Heart left ventricle (tissue), 16 donors: ENCODE measurements at places on chromosomes 3 and 15. TPM values are rescaled to one million over a fixed set of nuclear protein-coding genes. Genes with fewer than 3 reads are reported as not detected.

- DNase-seq, result no peak
Measured at GRCh38 chr15:51126842-51127241, 32.1 kb upstream of the TNFAIP8L3 start.

- DNase-seq, result peak; percentile 65
Measured at GRCh38 chr3:120419797-120420196, 31.0 kb downstream of the FSTL1 start.

DNA sequence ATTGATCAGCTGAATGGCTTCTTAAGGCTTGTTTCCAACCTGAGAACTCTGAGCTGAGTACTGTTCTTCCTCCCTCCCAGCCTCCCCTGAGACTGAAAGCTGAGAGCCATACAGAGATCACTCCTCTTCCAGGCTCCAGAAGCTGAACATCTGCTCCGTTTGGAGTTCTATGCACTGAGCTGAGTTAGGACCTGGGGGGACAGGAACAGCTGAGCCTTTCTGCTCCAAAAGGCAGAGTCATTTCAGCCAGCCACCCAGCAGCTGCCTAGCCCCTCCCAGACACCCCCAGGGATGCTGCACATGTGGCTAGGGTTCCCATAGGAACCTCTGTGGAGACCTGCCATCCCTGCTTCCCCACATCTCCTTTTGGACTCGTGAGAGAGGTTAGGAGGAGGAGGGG lies 64.2 kb upstream of the GLCE start:
- peak; percentile 39 for DNase-seq

DNA sequence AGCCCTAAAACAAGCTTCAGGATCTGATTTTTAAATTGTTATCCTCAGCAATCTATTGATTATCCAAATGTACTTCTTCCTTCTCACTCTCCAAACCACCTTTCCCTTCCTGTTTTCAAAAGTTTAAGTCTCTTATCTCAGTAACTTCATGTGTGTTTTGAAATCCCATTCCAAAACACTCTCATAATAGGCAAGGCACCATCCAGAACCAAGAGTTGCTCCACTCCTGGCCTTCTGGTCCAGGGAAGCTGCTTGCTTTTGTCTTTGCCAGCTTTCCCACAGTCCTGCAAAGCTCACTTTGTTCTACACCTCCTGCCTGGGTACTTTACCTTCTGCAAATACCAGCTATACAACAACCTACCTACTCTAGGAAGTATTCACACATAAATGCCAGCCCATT lies 63.5 kb downstream of the MLH1 start:
- no peak for DNase-seq

GRCh38 chr3:128999102-128999501 lies 2.0 kb upstream of the EFCC1 start:
- DNase-seq, result no peak

GRCh38 chr15:83106994-83107840 lies at the start of gene TM6SF1:
TM6SF1 (plus strand) TSS chr15:83107645; CDS start chr15:83107681, 36 bp downstream.
- no peak for DNase-seq

DNA sequence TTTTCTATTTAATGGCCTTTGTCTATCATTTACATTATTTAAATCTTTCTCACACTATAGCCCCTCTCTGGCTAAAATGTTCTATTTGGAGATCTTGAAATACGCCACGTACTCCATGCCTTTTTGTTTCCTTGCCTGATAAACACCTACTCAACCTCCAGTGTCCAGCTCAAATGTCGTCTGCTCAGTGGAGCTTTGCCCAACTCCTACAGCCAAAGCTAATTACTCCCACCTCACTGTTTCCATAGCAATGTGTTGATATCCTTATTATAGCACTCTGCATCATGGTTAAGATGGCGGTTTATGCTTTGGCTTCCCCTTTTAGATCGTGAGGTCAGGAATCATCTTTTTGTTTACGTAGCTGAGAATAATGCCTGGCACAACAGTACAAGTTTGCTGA lies 55.9 kb downstream of the NGLY1 start:
- no peak for DNase-seq

DNA sequence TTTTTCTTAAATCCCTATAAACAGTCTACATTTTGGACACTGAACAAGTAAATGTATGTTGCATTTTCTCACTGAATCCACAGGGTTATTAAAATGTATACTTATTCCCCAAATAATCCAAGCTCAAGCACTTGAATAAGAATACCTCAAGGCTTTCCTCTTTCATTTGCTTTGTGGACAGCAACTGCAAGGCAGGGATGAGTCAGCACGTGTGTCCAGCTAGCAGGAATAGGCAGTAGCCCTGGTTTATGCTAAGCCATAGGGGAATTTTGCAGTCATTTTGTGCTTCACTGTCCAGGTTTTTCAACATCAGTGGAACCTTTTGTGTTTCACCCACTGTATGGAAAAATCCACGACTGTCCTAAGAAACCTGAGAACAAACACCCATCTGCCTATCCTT lies 96.7 kb upstream of the KCNMB2 start:
- no peak for DNase-seq

PLSCR4 gene
- 13.8 TPM for total RNA-seq

DNA sequence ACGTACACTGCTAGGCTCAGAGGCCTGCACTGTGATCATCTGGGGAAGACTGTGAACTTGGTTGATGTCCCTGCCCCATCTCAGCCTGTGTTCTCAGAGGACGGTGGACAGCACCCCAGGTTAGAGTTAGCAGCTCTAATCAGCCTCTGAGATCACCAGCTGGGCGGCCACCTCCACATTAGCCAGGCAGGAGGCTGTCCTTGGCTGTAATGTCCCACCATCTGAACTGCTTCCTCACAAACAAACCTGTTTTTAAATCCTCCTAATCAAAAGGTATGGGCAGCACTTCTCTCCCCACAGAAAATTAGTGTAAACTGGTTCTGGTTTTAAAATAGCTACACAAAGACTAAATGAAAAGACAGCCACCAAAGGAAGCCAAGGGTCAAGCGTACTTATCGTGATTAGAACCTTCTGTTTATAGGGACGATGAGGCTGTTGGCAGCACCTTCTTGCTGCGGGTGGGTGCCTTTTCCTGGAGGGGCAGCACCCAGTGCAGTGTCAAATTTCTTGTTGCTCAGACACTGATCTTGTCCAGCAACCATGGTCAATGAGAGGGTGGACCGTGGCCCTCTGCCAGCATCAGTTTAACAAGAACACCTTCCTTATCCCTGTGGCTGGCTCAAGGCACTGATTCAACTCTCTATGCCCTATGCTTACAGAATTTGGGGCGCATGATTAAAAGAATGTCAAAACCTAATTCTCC lies 24.6 kb downstream of the ACSBG1 start:
- no peak for DNase-seq

DNA sequence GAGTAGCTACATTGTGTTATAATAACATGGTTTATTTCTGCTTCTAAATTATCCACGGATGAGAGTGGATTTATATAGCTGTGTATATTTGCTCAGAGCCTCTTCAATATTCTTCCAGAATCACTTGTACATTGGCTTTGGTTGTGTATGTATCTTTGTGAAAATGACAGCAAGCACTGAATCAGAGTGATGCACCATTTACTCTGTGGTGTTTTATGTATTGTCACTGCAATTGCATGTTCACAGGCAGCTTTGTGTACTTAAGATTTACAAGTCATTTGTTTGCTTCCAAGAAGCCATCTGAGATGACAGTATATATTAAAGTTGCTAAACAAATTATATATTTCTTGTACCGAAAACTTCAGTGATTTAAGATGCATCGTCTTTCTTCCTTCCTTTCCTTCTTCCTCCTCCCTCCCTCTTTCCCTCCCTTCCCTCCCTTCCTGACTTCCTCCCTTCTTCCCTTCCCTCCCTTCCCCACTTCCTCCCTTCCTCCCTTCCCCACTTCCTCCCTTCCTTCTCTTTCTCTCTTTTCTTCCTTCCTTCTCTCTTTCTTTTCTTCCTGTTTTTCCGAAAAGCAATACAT lies 362.3 kb upstream of the GOLIM4 start:
- no peak for DNase-seq

DNA sequence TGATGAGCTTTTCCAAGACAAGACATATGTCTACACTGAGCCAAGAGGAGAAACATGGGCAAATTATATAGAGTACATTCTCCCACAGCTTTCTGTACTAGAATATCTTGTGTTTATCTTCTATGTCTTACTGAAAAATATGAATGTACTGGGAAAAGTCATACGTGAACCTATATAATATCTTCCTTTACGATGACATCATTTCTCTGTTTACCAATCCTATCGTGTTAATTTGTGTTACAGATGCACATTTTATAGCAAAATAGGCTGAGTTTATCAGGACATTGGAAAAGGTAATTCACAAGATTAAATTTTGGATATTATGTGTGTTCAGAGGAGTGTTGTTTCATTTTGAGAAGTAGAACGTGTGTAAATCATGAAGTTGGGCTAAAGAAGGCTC lies 452.5 kb upstream of the THRB start:
- no peak for DNase-seq

DNA sequence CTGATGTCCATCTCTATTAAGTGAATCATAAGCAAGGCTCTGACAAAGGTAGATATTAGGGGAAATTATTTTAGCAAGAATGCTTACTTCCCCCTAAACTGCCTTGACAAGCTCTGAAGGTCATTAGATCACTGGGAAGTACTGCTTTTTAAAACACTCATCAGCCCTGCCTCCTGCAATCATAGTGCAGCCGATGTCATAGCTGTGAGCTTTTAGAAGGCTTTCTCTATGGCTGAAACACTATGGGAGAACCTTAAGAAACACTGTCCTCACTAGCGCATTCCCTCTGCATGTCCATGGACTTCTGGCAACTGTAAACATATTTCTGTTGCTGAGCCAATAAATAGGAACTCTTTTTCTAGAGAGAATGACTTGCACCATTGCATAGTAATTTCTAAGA lies 38.7 kb upstream of the PTPRG start:
- no peak for DNase-seq

DNA sequence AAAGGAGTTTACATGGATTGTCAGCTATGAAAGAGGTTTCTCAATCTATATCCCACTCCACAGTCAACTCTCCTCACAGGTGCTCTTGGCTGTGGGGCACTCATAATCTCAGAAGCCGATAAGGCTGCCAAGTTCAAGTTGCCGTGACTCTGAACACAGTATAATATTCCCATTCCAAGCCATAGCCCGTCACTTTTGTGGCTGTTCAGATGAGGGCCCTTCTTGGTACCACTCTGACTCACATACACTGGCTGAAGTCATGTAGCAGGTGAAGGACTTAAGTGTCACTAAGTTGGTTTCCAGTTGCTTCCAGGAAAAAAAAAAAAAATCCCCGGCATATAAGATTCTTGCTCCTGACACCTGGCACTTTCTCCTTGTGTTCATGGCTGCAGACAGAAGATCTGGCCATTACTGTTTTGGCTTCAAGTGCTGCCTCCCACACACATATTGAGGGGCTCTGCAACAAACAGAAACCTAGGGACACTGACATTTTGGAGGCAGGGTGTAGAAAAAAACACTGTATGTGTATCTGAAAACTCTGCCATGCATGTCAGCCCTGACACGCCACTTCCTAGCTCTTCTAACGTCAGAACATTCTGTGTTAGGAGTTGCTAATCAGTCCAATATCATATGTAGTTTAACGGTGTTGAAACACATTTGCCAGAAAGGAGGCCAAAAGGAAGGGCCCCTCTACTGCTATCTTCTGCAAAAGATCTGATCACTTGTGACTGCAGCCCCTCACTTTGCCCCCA lies 170.2 kb upstream of the ICE2 start:
- no peak for DNase-seq

DNA sequence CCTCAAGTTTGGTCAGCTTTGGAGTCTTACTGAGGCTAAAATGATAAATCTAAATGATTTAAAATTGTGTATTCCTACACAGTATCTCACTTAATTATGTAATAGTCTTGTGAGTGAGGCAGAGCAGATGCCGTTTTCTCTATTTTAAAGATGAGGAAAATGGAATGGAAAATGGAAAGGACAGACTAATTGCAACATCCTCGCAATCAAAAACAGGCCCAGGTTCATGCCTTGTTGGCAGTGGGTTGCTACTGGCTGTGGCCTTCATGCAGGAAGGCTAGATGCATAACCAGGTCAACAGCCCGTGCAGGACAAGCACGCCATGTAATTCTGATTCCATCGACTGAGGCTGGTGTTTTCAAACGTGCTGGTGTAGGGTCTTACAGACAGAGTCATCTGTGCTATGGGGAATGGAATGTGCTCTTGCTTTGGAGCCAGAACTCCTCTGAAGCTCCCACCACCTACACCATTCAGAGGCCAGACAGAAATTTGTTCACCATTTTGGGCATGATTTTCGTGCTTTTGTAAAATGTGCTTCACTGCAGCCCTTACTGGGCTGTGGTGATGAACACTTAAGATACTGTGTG lies 37.9 kb downstream of the MLH1 start:
- DNase-seq, result no peak

DNA sequence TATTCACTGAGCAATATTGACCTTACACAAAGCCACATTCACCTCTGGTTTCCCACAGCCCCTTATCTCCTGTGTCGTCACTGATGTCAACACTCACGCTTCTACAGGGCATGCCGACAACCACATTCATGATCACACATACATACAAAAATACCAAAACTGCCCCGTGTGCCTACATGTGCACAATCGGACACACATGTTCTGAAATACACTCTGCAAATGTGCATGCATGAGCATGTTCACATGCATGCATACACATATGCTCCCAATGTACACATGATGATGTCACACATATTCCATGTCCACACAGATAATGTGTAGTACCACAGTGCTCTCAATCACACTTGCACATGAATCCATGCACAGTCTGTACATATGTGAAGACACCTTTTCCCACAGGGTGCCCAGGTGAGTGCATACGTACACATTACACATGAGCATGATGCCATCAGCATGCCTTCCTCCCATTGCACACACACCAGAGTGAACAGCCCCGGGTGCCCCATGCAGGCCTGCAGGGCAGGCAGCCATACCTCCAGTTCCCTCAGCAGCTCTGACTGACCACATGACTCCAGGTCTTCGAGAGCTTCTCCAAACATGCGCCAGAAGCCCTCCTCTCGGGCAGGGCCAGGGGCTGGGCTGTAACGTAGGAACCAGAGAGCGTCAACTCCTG lies 37.0 kb downstream of the GRIP2 start:
- DNase-seq, result no peak

DNA sequence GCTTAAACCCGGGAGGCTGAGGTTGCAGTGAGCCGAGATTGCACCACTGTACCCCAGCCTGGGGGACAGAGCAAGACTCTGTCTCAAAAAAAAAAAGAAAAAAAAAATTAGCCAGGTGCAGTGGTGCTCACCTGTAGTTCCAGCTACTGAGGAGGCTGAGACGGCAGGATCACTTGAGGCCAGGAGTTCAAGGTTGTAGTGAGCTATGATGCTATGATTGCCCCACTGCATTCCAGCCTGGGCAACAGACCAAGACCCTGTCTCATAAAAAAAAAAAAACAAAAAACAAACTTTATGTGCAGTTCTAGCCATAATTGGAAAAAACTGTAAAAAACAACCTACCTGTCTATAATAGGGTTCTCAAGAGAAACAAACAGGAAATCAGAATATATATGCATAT lies 39.9 kb upstream of the IGF2BP2 start:
- no peak for DNase-seq

DNA sequence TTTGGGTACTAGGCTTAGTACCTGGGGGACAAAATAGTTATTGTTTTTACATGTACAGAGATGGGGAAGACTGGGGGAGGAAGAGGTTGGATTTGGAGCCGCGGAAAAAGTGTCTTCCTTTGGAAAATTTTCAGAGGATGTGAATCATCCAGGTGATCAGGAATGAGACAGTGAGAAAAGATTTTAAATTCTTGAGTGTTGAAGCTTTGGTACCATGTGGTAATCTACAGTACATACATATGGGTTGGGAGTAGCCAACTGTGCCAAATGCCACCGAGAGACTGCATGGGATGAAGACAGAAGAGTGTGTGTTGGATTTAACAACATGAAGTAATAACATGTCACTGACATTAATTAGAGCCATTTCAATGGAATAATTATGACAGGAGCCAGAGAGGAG lies 1238.2 kb downstream of the ROBO1 start:
- DNase-seq, result no peak

GRCh38 chr3:155744626-155745324 lies at the start of gene PLCH1:
PLCH1 (minus strand) TSS chr3:155745071; CDS start chr3:155704224, 40,847 bp downstream.
- peak; percentile 72 for DNase-seq
